Choroid plexus epithelial cell (primary cell): ENCODE measurements at places on chromosomes 3 and 15.

GRCh38 chr3:13626915-13627460 lies 78.1 kb downstream of the FBLN2 start:
- no peak for DNase-seq

DNA sequence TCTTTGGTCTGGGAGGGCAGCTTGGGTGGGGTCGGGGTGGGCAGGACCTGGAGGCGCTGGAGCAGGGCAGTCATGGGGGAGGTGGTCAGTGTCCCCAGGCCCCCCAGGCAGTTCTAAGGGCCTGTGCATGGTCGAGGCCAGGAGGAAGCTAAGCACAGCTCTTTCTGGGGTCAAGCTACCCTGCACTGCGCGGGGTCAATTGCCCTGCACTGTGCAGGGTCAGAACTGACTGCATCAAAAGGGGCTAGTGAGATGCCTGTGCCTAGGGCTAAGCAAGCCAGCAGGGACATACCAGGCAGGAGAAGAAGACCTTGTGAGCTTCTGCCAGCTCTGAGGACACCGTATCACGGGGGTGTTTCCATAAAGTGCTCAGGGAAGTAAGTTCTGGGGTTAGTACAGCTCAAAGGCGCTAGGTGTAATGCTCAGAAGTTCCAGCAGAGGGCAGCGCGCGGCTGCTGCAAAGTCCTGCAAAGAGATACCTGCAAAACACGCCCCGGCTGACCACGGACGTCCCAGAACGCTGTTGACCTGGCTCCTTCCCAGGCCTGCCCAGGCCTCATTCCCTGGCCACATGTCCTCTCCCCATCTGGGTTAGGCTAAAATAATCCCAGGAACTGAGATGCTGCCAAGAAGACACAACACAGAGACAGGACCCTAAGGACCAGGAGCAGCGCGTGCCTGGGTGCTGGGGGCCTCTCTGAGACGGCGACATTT lies 18.8 kb upstream of the IQSEC1 start:
- DNase-seq: peak; percentile 84

DNA sequence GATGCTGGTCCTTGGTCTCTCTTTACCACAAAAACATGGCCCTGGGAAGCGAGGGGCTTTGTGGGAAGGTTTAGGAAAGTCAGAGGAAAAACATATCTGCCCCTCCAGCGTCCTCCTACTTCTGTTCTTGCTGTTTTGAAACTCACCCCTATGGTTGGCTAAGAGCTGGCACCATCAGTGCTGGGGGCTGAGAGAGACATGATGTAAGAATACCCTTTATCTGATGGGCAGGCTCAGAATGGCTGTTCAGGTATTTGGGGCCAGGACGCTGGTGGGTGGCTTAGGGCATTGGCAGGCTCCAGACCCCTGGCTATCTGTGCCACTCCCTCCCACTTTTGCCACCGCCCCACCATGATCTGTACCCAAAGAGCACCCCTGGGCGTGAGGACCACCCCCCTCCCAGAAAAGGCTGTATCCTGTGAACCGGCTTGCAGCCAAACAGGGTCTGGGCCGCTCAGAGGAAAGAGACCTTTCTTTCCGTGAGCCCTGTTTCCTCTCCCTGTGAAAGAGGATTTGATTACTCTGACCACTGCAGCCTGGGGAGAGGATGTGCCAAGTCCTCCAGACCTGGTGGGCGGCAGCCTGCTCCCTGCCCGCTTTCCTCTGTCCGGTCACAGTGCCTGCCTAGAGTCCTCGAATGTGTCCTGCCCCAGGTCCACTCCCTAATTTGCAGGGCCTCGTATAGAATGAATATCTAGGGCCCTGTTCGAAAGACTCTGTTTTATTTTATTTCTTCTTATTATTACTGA lies 61.3 kb upstream of the SLC6A6 start:
- no peak for DNase-seq

GRCh38 chr15:23823508-23823907 lies 136.4 kb upstream of the NDN start:
- DNase-seq: no peak
